ENCODE measurements at places on chromosomes 12 and 14.

DNA sequence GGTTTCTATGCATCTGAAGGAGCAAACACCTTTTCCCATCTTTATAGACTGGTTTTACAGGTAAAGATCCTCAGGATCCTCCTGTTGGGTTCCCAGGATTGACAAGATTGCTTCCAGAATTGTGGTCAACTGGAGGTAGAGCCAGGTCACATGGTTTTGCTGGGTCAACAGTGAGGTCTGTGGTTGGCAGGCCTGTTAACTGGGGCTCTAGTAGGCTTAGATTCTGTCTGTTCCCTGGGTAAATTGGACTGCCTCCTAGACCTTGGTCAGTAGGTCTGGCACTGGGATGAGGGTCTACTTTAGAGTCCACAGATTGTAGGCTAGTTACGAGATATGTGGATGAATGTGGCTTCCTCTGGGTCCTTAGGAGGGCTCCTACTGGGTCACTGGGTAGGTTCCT is 3.5 kb upstream of the PZP start:
- DNase-seq: no peak

- no peak for DNase-seq
Observed at GRCh38 chr12:58750484-58750883, 169.8 kb downstream of the LRIG3 start.

- no peak for DNase-seq
Observed at GRCh38 chr12:101666052-101666728, 31.2 kb upstream of the CHPT1 start.

GRCh38 chr12:113207613-113208040 is 13.6 kb upstream of the TPCN1 start:
- DNase-seq: no peak

DNA sequence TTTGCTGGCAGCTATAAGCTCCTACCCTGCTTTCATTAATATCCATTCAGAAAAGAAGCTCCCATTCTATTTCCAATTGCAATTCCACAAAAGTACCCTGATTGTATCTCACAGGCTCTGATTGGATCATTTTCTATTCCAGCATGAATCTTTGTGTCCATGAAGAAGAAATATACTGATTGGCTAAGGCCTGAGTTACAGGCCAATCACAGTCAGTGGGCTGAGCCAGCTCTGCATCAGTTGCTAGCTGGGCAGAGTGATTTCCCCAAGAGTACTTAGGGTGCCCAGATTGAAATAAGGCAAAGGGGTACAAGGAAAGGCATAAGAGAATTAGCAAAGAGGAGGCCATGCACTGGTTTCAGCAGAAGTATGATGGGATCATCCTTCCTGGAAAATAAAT is 14.4 kb downstream of the ART4 start:
- DNase-seq: no peak

GRCh38 chr12:120720234-120720986 is 5.2 kb upstream of the ACADS start:
- no peak for DNase-seq

DNA sequence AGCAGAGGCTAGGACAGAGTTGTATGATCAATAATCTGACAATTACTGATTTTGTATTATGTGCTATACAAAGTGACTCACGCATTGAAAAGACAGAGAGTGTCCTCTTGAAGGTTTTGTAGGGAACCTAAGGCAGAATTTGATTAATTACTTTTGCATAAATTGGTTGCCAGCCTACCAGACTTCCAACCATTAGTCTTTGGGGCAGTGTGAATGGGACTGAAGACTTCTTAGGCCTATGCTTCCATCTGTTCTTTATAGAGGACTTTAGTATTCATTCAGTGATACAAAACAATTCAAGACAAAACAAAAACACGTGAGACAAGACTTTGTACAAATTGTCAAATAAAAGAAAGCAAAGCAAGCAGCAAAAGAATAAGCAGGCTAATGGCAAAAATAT is 46.5 kb downstream of the ATL1 start:
- no peak for DNase-seq

Data from activated T-cell treated with anti-CD3 and anti-CD28 coated beads, Interleukin-2, amount 50 U/mL, for 48 hours (primary cell).